Right ventricle myocardium inferior (tissue), 1 donor: ENCODE measurements at places on chromosomes 7 and 10.

- DNase-seq, result no peak
Measured at GRCh38 chr7:8146788-8147413, 115.1 kb downstream of the ICA1 start.

DNA sequence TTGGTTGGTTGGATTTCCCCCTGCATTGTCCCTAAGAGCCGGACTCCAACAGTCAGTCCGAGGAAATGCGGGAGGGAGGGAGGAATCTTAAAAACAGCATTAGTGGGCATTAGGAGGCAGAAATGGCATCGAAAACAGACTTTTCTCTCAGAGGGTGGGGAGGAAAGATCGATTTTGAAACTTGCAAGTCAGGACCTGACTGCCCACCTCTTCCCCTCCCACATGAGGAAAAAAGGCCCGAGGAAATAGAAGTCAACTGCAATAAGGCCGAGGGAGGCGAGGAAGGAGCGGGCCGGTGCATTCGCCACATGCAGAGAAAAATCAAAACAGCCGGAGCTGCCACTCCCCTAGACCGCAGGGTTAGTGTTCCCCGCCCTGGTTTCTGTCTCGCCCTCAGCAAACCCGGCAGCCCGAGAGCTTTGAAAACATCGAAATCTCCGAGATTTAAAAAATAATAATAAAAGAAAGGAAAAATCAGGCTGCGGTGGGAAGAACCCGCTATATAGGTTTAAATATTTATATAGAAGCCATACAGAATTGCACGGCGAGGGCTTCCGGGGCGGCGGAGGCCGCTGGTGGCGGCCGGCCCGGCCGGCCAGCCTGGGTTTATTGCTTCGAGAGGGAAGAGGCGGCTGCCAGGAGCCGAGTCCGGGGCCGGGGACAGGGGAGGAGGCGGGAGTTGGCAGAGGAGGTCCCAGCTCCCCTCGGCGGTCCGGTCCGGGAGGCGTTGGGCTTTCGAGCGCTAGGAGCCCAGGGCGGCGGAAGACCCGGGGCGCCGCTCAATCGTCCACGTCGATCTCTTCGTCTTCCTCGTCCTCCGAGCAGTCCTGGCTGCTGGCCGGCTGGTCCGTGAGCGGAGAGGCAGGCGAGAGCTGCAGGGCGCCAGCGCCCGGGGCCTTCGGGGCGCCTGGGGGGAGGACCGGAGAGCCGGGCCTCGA is 2.5 kb downstream of the LBX1 start:
- DNase-seq, result no peak

- no peak for DNase-seq
Measured at GRCh38 chr10:73439605-73440312, 6.4 kb upstream of the MSS51 start.

GRCh38 chr10:11704092-11704491 is 38.1 kb upstream of the ECHDC3 start:
- no peak for DNase-seq

GRCh38 chr10:127556916-127557315 is 7.8 kb downstream of the NPS start:
- no peak for DNase-seq

- DNase-seq, result peak; percentile 43
Measured at GRCh38 chr10:132133005-132133404, 53.7 kb upstream of the DPYSL4 start.
